ENCODE measurements at places on chromosomes 12 and 14.

DNA sequence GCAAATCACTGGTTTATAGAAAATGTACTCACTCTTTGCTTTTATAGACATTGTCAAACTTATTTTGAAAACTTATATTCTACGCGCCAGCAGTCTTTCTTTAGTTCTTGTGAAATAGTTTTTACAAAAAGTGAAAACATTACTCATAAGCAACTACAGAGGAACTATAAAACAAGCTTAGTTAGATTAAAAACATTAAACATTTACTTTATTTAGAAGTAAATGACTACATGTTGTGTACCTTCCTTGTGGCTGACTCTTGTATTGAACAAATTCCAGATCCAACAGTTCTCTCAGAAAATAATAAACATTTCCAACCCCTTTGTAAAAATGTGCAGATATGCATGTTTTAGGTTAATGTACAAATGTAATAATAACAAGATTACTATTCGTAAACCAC is 198.5 kb downstream of the SOX5 start:
- DNase-seq, result no peak

GRCh38 chr14:103679351-103679750 is 35.9 kb downstream of the XRCC3 start:
- DNase-seq, result no peak

GRCh38 chr12:95796225-95796981 is 5.8 kb upstream of the NTN4 start:
- no peak for DNase-seq

DNA sequence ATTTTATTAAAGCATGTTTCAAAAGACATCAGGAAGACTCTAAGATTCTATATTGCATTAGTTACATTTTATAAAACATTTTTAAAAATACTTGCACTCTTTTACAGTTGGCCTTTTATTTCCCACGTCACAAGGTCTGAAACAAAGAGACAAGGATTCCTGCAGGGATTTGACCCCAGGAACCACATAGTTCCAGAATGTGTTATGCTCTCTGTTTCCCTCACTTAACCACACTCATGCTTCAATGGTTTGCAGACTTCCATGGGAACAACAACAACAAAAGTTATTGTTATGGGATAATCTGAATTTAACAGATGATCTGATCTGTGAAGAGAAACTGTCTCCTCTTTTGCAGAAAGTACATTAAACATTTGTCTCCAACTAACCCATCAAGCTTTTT is 104.3 kb upstream of the PPFIA2 start:
- no peak for DNase-seq

DNA sequence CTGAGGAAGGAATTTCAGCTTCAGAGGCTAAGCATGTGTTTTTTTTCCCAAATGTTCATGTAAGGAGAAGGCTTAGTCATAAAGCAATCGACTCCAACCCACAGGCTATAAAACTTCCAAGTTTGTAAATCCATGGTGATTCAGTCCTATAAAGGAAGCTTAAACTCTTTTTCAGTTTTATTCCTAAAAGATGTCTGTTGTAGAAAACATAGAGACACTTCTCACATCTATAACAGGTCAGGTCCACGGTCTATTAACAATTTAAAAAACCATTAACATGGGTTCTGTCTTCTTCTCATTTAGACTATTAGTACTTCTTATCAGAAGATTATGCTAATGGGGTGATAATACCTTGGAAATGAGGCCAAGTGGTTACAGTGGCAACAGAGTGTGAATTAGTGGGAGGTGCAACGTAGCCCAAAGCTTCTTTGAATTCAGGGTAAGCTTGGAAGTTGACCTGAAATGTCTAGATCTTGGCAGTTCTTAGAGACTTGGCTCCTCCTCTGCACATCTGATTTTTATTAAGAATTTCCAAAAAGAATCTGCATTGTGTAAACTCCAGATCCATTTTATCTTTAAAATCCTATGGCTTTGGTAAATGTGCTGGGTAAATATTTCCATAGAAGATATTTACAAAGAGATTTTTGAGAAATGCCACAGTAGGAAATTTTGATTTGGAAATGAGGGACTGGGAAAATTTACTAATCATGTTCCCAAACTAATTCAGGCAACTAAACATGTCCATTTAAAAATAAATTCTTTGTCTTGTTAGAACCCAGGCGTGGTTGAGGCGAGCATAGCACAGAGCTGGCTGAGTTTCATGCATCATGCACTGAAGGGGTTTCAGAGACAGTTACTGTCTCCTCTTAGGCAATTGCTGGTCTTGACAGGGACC is 86.4 kb downstream of the EML1 start:
- DNase-seq, result no peak

DNA sequence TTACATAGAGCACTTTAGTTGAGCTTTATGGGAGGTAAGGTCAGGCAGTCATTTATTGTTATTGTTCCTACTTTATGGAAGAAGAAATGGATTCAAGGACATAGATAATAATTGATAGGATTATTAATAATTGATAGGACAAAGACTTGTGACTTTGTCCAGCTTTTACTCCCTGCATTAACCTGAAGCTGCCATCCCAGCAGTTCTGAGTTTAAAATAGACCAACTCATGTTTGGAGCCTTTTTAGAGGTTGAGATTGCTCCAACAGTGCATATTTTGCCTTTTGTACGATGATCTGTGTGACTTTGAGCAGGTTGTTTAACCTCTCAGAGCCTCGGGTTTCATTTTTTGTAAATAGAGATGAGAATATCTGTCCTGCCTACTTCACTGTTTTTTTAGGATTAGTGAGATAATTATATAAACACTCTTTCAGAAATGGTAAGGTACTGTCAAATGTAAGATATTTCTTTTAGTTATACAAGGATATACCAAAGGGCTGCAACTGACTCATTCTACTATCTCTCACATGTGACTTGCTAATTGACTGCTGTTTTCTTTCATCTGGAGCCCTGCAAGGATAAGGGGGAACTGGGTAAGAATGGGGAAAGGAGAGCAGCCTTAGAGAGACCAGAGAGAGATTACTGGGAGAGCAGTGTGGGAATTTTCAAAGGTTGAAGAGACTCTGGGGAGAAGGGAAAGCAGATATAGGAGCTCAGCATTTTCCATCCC is 15.3 kb downstream of the WDR20 start:
- no peak for DNase-seq

DNA sequence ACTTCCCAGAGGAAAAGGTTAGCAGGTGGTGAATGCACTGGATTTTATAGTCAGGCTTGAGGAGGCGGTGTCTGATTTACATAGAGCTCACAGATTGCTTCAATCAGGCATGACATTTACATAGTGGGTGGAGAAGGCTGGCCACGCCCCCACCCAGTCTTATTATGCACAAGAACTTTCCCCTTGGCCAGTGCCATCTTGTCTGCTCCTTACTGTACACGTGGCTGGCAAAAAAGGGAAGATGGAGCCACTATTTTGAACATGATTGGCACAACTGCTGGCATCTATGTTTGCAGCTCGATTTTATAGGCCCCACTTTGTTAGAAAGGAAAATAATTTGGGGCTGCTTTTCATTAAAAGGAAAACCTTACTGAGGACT is 10.9 kb upstream of the LGMN start:
- DNase-seq, result peak; percentile 49

- DNase-seq, result no peak
Observed at GRCh38 chr12:92194561-92194960, 48.9 kb upstream of the BTG1 start.

GRCh38 chr12:58656254-58657009 is 263.9 kb downstream of the LRIG3 start:
- no peak for DNase-seq

DNA sequence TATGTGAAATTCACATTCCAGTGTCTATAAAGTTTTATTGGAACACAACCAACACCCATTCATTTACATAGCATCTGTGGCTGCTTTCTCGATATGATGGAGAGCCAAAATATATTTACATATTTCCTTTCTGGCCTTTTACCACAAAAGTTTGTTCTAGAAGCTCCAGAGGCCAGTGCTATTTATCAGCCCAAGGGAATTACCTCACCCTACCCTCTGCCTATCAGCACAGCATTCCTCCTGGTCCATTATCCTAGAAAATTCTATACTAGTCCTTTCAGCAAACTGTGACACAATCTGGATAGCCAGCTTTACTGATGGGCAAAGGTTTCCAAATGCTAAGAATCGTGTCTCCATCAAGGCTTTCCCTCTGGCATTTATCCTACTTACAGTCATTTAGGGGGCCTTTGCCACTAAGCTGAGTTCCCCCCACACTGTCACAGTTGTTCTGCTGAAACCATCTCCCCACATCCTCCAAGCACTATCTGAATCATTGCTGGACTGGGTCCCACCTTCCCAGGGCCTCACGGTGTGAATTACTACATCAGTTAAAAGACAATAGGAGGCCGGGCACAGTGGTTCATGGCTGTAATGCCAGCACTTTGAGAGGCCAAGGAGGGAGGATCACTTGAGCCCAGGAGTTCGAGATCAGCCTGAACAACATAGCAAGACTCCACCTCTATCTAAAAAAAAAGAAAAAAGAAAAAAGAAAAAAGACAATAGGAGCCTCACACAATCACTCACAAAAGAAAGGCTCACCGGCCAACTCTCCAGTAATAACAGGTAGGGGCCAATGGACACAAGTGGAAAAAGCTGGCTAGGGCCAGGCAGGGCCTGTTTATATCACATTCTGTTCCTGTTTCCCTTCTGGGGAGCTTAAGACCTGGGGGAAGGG is 12.1 kb downstream of the SYNE3 start:
- DNase-seq, result no peak

DNA sequence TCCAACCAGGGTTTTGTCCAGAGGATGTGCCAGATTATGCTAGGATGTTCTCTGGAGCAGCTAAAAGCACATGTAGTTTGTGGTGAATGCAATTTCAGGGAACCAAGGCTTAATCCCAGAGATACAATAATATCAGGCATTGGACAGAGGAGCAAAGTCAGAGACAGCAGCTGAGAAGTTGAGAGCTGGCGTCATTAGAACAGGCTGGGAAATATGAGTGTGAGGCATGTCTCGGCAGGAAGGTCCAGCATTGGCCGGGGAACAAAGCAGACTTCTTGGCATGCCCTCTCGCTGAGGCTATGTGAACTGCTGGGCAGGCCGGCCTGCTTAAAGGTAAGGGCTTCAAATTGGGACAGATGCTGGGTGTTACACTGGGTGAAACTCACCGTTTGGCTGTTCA is 125.4 kb downstream of the CAND1 start:
- DNase-seq, result no peak

GRCh38 chr12:128387811-128388422 is 120.9 kb downstream of the TMEM132C start:
- no peak for DNase-seq

DNA sequence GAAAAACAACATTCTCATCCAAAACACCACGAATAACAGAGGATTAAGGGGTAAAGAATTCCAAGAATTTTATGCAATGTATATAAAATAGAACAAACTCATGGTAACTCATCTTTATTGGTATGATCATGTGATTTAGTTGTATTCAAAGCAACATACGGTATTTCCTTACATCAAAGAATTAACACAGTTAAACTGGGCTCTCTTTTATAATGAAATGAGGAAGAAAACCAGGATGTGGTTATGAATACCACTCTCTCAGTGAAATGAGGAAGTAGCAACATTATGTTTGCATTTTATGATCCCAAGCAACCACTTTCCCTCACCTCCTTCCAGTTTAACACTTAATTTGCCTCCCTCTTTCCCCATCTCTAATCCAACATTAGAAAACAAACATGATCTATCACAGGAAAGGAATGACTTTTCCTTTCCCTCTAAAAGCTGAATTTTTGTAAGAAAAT is 22.9 kb downstream of the SPTLC2 start:
- no peak for DNase-seq

GRCh38 chr14:22494486-22495135 is 94.4 kb downstream of the DAD1 start:
- no peak for DNase-seq

- no peak for DNase-seq
Observed at GRCh38 chr14:88272390-88273269, 50.4 kb downstream of the KCNK10 start.
